ENCODE measurements at places on chromosomes 4 and X. TPM values are rescaled to one million over a fixed set of nuclear protein-coding genes. Genes with fewer than 3 reads are reported as not detected.

TMPRSS11D gene
- total RNA-seq: not detected

DNA sequence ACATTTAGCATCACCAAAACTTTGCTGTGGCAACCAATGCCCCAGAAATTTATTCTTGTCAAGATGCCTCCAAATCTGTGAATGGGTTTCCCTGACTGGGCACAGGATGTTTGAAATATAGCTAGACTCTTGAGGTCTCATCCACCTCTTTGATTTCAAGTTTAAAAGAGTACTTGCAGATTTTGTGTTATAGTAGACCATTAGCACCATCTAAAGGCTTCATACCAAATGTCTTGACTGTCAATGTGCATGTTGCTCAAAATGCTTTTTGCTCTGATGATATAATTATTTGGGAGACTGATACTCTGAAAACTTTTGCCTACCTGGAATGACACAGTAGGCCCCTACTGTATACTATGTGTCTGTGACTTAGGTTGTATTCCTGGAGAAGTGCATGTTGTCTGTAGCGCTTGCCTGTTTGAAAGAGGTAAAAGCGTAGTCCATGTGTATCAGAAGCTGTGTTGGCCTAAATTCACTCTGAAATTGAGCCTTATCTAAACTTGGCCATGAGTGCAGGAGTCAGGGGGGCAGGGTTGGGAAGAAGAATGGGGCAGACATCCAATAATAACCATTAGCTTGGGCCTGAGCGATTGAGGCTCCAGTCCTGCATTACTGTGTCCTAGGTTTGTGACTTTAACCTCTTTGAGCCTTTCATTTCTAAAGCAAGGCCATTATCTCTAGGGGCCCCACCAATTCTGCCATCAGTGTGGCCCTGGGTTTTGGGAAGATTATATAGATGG lies 33.8 kb downstream of the NDP start:
- H3K36me3 ChIP-seq: no peaks in the 10 kb centered on the region
- no peak overlapping the region for H3K4me3 ChIP-seq

GRCh38 chrX:107537815-107538214 lies 88.4 kb downstream of the FRMPD3 start:
- H3K4me3 ChIP-seq: no peak overlapping the region
- DNase-seq: no peak
- H3K36me3 ChIP-seq: peaks cover 1% of the 10 kb centered on the region
- H3K27ac ChIP-seq: no peak overlapping the region

DNA sequence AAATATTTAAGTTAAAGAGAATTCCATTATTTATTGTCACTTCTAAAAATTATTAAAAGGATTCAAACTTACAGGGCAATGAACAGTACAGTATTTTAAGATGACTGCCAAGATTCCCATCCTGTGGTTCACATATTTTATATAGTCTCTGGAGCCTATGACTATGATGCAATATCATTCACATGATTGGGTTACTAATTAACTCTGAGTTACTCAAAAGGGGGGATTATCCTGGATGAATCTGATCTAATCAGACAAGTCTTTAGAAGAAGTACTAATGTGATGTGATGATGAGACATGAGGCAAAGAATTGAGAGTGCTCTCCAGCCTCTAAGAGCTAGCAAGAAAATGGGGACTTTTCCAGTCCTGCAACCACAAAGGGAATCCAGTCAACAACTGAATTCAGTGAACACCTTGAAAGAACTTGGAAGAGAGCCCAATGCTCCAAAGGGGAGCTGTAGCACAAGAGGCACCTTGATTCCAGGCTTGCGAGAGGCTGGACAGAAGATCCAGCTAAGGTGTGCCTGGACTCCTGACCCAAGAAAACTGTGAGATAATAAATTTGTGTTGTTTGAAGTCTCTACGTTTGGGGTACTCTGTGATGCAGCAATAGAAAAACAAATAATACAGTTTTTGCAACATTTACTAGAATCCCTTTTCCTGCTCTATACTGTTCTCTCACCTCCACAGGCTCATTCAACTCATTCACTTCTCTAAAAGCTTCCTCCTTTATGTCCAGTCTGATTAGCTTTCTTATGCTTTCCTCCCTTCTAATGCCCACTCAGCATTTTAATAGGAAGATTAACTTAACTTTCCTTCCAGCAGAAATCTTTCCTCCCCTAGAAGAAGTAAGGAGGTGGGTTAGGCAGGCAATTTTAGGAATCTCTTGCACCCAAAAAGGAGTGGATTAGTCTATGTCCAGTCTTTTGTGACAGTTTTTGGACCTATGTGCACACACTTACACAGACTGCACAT lies 133.8 kb upstream of the LCORL start:
- H3K4me3 ChIP-seq: no peak overlapping the region
- no peaks in the 10 kb centered on the region for H3K36me3 ChIP-seq
- H3K27ac ChIP-seq: no peak overlapping the region
- no peak for DNase-seq
